ENCODE measurements at places on chromosomes 11 and 22.

- DNase-seq: no peak
These were observed 26.6 kb upstream of the SYT7 start for GRCh38 chr11:61607426-61607825.

DNA sequence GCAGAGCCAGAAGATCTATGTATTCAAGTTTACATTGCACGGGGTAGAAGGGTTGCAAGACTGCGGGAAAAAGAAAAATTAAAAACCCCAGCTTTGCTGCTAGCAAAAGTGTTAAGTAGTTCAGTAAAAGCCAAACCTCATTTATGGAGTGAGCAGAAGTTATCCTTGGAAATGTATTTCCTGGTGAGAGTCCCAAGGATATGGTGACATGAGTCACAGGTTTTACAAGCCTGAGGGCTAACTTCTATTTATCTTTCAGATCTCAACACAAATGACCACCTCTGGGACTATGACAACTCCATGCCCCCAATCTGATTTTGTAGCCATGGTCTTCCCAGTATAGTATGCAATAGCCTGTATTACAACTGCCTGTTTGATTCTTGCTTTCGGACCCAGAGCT, 26.1 kb downstream of the ABTB2 start:
- no peak for DNase-seq

DNA sequence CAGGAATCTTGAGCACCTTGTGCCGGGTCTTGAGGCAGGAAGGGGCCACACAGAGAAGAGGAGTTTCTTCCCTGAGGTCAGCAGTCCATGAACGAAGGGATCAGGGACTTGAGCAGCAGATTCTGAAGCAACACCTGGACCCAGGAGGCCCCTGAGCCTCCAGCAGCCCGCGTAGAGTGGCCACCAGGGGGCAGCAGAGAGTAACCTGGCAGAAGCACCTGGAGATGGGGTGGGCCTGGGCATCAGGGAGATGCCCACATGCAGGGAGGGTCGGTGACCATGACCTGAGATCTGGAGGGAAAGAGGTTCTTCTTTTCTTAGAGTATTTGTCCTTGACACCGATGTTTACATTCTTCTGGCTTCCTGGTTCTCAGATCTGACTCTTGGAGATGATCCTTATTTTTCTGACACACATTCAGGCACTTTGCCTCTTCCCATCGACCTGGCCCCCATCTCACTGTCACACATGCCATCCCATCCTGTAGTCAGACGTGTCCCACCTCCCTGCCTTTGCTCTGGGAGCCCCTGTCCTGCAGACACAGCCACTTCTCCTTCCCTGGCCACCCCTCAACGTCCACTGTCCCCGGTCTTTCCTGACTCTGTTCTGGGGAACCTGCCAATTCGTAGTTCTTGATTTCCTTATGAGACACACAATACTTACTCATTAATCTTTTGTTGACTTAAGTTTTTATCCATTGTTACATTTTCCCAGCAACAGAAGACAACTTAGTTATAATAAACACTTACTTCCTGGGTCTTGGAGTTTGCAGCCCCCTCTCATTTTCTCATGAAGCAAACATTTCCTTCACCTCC, 66.5 kb downstream of the GGTLC2 start:
- peak; percentile 52 for DNase-seq

GRCh38 chr11:86637988-86638387, 34.4 kb downstream of the ME3 start:
- no peak for DNase-seq

DNA sequence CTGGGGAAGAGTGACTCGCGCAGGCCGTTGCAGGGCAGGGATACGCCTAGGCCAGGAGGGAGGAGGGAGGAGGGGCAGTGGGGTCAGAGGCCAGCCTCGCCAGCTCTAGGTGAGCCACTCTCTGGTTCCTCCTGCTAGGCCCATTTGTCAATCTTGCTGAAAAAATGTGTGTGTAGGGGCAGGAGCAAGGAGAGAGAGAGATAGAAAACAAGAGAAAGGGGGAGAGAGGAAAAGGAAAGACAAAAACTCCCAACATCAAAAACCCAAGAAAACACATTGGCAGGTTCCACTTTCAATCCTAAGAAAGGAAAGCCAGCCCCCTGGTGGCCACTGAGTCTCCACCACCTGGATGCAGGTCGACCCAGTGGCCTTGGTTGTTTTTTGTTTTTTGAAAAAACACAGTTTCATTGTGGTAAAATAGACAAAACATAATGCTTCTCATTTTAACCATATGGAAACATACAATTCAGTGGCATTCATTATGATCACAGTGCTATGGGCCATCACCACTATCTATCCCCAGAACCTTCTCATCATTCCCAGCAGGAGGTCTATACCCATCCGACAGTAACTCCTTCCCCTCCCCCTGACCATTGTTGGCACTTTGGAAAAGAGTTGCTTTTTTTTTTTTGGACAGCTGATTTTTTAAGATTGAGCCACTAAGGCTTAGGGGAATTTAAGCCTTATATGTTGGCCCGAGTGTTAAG, 10.9 kb downstream of the OMP start:
- DNase-seq: no peak

DNA sequence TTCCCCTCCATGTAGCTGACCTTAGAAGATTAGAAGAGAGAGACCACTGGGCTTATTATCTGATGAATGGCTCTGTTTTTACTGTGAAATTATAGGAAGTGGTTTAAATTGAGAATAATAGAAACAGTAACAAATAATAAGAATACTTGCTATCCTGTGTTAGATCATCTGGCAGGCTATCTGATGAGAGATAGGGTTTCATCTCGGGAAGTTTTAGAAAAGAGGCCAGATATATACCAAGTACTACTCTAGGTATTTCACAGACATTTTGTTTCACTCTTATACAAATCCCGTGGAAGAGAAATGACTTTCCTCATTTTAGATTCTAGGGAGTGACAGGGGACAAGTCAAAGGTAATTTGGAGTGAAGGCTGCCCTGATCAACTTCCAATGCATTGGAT, 198.4 kb downstream of the MAML2 start:
- DNase-seq: no peak

DNA sequence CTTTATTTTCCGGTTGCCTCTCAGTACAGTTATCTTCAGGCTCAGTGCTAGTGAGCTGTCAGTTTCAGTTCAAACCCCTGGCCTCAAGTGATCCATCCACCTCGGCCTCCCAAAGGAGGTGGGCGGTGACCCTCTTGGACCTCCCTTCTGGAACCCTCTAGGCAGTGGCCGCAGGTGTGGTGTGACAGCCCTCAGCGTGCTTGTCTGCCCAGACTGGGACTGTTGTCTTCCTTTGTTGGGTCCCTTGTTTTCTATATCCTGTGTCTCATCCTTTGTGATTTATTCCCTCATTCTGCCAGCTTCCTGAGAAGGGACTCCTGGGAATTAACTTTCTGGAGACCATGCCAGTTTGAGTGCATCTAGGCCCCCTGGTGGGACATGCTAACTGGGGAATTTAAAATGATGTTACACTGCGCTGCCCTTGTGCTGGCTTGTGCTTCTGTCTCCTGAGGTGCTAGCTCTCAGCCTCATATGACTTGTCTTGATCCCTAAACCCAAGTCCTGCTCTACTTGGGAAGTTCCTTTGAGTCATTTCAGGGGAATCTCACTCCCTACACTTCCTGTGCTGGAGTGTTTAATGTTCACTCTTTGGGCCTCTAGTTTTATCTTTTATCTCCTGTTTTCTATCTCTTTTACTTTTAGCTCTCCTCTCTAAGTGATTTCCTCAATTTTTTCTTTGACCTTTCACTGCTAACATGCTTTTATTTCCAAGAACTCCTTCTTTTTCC, 19.4 kb downstream of the MED15 start:
- DNase-seq: no peak

DNA sequence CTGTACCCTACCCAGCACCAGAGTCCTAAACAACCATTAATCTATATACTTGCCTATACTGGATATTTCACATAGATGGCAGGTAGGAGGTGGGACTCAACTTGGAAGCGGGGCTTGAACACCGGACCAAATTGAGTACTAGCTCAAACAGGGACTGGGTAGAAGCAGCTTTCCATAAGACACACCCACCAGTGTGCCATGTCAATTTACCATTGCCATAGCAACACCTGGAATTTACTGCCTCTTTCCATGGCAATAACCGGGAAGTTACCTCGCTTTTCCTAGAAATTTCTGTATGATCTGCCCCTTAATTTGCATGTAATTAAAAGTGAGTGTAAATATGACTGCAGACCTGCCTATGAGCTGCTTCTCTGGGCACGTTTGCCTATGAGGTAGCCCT, 38.6 kb upstream of the CUL5 start:
- no peak for DNase-seq
